ENCODE measurements at places on chromosomes 16 and 17.

GRCh38 chr16:22417019-22417418 lies 42.6 kb upstream of the CDR2 start:
- no peak for DNase-seq

GRCh38 chr16:1309888-1310831 lies 724 bp downstream of the UBE2I start:
- DNase-seq: peak; percentile 56

DNA sequence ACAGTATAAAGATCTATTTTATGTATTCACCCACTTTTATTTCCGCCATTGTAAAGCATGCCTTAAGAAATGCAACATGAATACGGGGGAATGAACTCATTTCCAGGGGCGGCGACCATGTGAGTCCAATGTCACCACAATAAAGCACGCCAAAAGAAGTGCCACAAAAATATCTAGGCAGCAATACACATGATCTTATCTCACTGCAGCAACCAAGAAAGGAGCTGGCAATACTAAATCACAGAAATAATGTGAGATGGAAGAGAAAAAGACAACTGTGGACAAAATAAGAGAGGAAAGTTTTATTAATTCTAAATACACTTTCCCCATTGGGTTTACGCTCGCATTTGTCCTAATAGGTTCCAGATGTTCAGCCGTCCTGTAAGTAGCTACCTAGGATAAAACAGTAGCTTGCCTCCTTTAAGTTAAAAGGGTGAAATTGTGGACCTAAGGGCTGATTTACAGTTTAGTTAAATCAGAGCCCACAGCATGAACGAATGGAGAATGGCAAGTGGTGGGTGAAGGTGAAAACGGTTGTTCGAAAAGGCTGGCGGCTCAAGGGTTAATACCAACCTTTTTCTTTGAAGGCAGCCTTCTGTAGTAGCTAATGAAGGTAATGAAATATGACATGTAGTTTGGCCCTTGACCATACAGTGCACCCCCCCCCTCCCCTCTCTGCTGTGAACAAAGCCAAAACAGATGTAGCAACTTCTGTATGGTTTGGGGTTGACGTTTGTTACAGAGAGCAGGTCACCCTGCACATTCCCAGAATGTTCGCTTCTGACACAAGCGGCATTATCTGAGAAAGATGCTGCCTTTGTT lies 504.2 kb upstream of the PSMD7 start:
- no peak for DNase-seq

DNA sequence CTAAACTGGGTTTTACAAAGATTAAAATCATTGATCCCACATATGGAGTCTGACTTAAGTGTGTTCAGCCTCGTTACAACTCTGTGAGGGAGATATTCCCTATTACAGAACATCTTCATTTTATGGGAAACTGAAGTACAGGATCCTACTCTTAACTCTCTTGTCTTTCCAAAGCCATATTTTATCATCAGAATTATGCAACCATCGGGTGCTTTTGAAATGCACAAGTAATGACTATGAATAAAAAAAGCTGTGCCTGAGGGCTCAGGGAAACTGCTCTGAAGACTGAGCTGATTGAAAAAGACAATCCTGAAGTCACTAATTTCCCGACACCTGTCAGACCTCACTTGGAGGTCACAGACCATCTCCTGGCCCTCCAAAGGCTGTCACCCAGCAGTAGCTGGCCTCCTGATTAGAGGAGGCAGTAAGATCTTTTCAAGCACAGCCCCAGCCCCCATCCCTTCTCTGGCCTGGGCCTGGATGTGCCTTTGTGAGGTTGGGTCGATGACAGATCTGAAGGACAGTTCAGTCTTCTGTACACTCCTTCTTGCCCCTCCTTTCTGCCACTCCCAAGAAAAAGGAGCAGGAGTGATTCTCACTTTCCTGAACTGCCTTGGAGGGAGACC lies 5.6 kb downstream of the AKAP1 start:
- no peak for DNase-seq

- DNase-seq: no peak
These were observed 4.4 kb downstream of the ACADVL start for GRCh38 chr17:7224110-7224509.

DNA sequence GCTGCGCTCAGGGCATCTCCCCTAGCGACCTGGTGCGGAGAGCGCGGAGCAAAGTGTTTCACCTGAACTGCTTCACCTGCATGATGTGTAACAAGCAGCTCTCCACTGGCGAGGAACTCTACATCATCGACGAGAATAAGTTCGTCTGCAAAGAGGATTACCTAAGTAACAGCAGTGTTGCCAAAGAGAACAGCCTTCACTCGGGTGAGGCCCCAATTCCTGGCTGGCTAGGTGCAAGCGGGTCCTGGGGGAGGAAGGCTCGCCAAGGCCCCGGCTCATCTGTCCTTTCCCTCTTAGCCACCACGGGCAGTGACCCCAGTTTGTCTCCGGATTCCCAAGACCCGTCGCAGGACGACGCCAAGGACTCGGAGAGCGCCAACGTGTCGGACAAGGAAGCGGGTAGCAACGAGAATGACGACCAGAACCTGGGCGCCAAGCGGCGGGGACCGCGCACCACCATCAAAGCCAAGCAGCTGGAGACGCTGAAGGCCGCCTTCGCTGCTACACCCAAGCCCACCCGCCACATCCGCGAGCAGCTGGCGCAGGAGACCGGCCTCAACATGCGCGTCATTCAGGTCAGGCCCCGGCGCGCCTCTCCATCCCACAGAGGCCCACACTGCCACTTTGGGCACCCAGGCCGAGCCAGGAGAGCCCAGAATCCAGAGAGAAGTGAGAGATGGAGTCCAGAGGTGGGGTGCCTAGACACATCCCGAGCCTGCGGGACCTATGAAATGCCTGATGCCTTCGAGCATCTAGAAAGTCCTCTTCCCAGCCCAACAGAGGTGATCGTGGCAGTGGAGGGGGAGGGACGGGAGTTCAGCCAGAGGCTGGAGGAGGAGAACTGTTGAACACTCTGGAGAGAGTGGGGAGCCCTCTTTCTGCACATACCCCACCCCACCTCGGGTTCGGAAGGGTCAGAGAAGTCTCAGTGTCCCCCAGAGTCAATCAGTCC lies 3.3 kb downstream of the LHX1 start:
- no peak for DNase-seq

Data from hematopoietic multipotent progenitor cell treated with erythropoietin and hydrocortisone succinate and interleukin-3 and kit ligand, for 6 days (in vitro differentiated cells).